ENCODE measurements at places on chromosomes 13 and 19. TPM values are rescaled to one million over a fixed set of nuclear protein-coding genes. Genes with fewer than 3 reads are reported as not detected.

CELF5 gene
- 0.62 TPM for total RNA-seq

CADM4 gene
- 6.6 TPM for total RNA-seq

EML2 gene
- 97.7 TPM for total RNA-seq

CLEC4G gene
- total RNA-seq: 0.57 TPM

CLN5 gene
- total RNA-seq: 43.8 TPM

DMKN gene
- total RNA-seq: 131 TPM

DNA sequence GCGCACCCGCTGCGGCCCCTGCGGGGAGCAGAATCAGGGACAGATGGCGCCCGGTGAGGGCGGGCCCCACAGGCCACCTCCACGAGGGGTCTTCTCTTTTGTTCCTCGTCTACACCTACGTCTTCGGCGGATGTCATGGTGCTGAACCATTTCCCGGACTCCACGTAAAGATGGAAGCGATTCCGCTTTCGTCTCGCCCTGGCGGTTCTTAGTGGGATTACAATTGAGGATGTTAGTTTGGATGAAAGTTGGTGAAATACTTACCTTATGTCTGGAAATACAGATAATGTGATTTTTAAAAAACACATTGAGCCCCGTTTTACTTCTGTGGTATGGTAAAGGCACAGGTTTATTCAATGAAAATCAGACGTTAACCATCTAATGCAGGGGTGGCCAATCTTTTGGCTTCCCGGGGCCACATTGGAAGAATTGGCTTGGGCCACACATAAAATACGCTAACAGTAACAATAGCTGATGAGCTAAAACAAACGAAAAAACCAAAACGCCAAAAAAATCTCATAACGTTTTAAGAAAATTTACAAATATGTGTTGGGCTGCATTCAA, 1.4 kb upstream of the ZMYM5 start:
- peak; percentile 79 for DNase-seq

DNA sequence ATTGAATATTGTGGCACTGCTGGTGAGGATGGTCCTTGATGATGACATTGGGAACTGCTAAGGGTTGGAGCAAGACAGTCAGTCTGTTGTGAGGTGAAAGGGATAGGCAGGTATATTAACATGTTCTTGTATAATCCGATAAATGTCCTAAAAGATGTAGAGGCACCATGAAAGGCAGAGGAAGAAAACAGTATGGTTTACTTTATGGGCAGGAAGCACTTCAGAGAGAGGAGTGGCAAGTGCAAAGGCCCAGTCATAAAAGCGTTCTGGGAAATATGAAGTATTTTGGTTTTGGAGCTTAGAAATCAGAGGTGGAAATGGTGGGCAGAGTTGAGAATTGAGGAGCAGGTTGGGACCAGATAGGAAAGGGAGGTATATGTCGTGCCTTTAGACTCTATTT, 9.5 kb downstream of the NUP58 start:
- DNase-seq: no peak

FPR1 gene
- 4.3 TPM for total RNA-seq

GRCh38 chr13:103203735-103204330, 137.6 kb upstream of the SLC10A2 start:
- no peak for DNase-seq

DNA sequence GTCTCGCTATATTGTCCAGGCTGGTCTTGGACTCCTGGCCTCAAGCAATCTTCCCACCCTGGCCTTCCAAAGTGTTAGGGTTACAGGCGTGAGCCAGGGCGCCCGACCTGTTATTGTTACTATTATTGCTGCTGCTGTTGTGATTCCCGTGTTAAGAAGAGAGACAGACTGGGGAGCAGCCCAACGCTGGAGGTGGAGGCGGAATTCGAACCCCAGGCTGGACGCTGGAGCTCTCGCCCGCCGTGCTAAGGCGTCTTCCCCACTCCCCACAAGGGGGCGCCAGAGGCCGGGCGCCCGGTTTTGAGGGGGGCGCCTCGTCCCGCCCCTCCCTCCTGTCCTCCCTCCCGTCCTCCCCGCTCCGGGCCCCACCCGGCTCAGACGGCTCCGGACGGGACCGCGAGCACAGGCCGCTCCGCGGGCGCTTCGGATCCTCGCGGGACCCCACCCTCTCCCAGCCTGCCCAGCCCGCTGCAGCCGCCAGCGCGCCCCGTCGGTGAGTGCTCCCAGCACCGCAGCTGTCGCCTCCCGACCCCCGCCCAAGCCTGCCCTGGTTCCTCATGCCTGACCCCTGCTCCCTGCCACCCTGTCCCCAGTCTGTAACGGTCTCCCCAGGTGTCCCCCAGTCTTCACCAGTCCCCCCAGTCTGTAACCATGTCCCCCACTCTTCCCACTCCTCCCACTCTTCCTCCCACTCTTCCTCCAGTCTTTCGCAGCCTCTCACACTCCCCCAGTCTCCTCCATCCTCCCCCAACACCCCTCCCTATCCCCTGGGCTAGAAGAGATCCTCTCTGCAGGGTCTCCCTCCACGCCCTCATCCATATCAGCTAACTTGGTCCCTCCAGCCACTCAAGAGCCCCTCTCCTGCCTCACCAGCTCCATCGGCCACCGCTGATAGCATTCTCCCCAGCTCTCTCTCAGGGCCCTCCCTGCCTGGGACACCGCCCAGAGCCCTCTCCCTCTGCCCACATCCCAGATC, at the start of gene EHD2:
EHD2 (plus strand) TSS at position 377 of the 976 bp plus-strand sequence. CDS start 3,191 bp downstream, outside the sequence.
- peak; percentile 79 for DNase-seq

SHC2 gene
- 27.6 TPM for total RNA-seq

DNA sequence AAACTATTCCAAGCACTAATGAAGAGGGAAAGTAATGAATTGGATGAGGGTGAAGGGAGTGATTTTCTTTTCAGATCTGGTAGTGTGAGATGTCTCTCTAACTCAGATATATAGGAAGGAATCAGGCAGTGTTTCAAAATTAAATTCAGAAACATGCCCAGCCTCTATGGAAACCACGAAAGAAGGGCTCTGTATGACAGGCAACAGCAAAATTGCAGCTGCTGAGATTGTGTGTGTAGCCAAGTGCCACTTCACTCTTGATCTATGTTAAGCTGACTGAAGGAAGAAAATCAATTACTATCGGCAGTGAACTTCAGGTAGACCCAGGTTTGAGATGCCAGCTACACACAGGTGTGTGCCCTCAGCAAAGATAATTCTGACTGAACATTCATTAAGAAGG, 387.4 kb downstream of the PCDH9 start:
- DNase-seq: no peak

Data from ureter (tissue), 1 donor.